ENCODE measurements at places on chromosomes 11 and 22.

GRCh38 chr22:37051391-37052385 lies at the start of gene KCTD17:
Gene KCTD17, plus strand, starts transcription at chr22:37051742. Its CDS starts 19 bp downstream, at chr22:37051761.
- peak; percentile 60 for DNase-seq

DNA sequence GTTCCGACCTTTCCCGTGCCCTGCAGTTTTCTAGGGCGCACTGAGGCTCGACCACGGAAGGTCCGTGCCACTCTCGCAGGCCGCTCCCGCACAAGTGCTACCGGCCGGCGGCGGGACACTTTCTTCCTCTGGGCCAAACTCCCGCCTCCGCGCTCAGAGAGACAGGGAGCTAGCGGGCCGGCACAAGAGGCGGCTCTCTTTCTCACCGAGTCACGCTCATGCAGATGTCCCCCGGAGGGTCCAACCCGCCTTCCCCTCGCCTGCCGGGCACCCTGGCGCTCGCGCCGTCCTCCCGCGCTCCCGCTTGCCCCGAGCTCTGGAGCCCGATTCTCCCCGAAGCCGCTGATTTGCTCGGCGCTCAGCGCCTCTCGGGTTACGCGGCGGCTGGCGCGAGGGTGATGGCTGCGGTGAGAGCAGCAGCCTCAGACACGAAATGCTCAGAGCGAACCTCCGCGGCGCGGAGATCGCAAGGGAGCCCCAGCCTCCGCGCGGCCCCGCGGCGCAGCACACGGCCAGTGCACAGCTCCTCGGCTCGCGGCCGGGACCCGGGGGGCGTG lies 1.0 kb downstream of the LMO1 start:
- peak; percentile 71 for DNase-seq

DNA sequence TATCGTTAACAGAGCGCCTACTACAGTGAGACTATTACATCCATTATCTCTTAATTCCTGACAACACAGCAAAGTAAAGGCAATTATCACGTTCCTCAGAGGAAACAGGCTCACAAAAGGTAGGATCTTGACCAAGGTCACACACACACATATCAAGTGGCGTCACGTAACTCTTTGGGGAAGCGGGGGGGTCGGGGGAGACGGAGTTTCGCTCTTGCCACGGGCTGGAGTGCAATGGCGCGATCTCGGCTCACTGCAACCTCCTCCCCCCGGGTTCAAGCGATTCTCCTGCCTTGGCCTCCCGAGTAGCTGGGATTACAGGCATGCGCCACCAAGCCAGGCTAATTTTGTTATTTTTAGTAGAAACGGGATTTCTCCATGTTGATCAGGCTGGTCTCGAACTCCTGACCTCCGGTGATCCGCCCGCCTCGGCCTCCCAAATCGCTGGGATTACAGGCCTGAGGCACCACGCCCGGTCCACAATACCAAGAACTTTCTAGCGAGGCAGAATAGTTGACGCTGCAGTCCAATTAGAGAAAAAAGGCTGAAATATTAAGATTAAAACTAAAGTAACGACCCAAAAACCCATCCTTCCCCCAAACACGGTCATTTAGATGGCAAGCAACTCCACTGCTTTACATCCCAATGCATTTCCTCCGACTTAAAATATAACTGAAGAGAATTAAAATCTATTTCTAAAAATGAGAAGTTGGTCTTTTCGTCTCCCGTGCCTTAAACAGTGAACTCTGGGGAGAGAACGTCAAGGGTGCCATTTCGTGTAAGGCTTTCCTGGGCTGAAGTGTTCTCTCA lies 1.2 kb downstream of the DDX17 start:
- DNase-seq = peak; percentile 51

GRCh38 chr11:95711945-95712221 lies 77.7 kb downstream of the FAM76B start:
- DNase-seq = no peak

GRCh38 chr22:46794067-46794466 lies 31.6 kb downstream of the TBC1D22A start:
- no peak for DNase-seq

DNA sequence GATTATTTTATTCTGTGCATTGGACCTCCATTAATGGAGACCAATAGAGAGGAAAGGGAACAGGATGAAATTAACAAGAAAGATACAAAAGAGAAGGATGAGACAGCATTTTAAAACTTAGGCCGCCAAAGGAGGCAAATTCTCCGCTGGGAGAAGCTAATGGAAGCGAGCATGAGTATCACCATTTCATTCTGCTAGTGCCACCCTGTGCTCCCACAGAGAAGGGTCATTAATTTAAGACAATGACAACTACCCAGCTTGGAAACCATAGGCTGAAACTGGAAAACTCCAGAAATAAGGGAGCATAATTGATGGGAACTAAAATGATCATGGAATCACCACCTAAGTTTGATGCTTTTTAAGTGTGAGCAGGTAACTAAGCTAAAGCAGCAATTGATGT lies 69.2 kb downstream of the SLC36A4 start:
- DNase-seq = peak; percentile 19

DNA sequence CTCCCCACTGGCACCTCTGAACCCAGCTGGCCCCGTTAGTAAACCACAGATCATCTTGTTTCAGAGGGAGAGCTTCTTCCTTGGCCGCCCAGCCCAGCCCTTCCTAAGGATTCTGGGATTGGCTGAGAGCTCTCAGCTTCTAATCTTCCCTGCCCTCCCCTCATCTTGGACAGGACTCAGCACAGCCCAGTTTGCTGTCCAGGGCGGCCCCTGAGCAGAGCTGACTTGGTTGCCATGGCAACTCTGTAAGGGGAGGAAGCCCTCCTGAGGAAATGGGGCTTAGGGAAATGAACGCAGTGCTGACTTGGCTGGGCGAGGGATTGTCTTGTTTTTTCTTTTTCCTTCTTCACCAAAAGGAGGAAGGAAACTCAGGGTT lies 4.6 kb downstream of the APOL4 start:
- peak; percentile 61 for DNase-seq

- DNase-seq = peak; percentile 14
These were observed 164.3 kb downstream of the MSANTD4 start for GRCh38 chr11:105857728-105858127.

- no peak for DNase-seq
These were observed 44.2 kb upstream of the AMPD3 start for GRCh38 chr11:10410844-10411200.

DNA sequence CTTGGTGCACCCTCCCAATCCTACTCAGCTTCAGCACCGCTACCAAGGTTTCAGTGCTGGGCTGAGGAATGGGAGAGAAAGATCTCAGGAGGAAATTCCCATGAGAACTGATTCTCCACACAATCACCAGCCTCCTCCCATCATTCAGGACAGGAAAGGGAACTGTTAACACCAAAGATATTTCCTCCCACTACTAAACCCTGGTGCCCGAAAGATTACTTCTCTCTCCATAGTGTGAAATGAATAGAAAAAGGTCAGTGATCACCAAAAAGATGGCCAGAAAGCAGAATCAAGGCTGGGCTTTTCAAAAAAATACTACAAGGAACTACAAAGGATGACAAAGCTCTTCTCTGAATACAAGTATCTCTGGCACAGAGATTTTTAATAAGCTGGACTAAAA lies 26.1 kb downstream of the TCIRG1 start:
- no peak for DNase-seq

- DNase-seq = no peak
These were observed 72.0 kb downstream of the RPUSD4 start for GRCh38 chr11:126139111-126140091.

DNA sequence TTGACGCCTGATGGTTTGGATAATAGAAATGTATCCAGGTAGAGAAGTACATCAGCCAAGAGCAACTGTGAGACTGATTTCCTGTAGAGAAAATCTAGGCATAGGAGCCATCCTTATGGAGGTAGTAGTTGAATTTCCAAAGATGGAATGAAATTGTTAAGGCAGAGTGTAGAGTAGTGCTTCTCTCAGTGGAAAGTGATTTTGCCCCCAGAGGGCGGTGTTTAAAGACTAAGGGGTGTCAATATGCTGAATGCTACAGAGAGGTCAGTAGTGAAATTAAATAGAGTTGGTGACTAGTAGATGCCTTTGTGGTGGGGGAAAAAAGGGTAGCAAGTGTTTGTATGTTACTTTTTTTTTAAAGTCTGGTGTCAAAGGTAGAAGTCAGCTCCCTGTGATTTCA lies 54.5 kb downstream of the TRIM44 start:
- no peak for DNase-seq

DNA sequence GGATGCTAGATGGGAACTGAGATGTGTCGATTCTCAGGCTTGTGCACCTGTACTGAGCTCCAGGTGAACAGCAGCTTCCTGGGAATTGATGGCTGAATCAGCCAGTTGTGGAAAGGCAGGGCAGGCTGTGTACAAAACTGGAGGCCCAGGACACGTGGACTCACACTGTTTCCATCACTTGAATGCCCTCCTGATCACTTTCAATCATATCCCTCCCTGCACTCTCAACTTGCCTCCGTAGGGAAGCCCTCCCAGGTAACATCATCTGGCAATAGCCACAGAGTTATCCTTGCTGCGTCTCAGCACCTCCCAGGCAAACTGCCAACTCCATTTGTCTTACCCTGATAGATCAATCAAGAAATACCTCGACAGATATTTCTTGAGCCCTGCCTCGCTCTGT lies 10.1 kb downstream of the FAM83F start:
- no peak for DNase-seq

DNA sequence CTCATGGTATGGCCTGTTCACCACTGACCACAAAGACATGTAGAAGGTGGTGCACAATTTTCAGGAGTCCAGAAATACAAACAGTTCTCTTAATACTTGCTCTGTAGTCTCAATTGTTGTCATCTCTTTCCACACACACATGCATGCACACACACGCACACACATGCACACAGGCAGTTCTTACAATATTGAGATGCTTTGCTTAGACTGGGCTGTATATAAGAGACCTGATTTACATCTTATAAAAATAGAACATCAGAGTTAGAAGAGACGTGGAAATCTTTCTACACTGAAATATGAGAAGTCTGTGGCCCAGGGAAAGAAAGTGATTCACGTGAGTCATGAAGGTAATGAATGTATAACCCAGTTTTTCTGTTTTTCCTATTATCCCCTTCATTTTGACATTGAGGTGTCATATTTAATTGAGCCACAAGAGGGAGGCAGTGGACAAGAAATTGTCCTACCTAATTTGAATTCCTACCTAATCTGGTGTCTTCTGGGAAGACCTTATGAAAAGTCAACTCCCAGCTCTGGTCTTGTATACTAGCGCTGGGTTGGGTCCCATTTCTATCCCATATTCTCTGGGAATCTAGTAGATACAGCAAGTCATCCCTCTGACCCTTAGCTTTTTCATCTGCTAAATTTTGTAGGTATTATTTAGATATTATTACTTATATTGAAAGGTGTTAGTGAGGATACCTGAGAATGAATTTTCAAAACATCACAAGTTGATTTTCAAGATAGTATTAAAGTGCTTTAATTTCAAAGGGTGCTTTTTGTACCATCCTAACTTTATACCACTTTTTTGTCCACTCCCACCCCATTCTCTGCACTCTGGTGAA lies 14.9 kb upstream of the MS4A4A start:
- DNase-seq = peak; percentile 15

DNA sequence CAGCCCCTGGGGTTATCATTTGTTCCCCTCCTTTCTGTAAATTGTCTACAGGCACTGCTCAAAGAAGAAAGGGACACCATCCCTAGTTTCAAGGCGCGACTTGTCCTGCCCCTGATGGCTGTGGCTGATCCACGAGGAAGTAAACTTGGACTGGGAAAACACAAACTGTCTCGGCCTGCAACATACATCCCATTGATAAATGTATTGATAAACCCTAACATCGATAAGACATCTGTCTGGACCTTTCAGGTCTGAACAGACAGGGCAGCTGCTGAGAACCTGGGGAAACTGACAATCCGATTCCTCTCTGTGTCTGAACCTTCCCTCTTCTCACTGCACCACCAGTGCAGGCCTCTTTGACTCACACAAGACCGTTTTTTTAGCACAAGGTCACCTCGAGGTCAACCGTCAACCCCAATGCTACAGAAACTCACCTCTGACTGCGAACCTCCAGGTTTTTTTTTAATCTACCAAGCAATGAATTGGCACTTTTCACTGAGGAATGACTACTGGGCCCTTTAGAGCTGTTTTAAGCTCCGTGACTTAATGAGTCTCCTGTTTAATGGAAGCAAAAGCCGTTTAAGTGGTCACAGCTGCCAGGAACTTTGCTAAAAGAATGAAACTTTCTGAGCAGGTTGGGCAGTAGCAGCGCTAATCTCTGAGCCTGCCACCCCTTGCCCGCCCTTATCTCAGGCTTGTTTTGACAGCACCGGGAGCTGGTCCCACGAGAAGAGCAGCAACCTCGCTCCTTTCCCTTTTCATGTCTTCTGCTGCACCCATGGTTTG lies 203.8 kb upstream of the TMEM45B start:
- DNase-seq = no peak

DNA sequence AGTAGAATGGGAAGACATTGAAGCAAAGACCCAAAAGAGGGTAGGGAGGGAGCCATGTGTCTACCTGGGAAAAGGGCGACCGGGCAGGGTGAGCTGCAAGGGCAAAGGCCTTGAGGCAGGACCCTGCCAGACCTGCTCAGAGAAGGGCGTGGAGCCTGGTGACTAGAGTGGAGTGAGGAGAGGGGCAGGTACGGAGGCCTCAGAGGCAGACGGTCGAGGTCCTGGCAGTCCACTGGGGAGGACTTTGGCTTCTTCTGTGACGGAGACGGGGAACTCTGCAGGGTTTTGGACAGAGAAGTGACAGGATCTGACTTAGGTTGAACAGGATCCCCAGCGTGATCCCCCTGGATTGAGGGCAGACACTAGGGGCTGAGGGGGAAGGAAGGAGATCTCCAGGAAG lies 12.9 kb downstream of the RIBC2 start:
- DNase-seq = no peak

DNA sequence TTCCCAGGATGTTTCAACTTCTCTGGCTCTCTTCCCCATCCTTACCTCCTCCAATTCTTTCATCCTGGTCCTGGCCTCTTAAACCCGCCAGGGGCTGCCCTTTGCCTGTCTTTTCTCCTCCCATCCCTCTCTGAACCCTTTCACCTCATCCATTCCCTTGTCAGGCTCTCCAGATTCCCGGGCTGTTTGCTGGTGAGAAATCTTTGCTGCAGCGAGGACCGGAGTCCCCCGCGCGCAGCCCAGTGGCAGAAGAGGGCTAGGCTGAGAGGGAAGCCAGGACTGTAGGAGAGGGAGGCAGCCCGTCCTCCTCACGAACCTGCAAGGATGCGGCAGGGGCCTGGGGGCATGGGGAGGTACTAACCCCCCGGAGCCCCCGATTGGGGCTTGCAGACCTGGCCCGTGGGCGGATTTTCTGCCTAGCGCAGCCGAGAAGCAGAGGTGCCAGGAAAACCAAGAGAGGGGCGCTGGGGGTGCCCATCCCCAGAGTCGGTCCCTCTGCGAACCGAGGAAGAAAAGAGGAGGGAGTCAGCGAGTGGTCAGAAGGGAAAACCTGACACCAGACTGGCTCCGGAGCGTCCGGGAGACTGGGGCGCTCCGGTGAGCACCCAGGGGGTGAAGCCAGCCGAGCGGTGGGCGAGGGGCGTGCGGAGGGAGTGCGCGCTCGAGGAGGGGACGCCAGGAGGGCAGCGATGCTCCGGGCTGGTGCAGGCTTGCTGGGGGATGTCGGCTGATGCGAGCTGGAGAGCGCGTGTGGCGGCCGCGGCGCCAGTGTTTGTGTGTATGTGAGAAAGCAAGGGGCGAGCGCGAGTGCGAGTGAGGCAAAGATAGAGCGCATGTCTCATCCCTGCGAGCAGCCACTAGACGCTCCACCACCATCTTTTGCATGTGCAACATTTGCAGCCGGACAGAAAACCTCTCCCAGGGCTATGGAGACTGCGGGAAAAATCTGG lies at the start of gene GRIA4:
Gene GRIA4 (plus strand): TSS at position 242 of the 950 bp plus-strand sequence. CDS start 925 bp downstream, outside the sequence.
- DNase-seq = peak; percentile 55

Data from NCI-H1417 (cell line).